ENCODE measurements at places on chromosomes 3 and 15.

DNA sequence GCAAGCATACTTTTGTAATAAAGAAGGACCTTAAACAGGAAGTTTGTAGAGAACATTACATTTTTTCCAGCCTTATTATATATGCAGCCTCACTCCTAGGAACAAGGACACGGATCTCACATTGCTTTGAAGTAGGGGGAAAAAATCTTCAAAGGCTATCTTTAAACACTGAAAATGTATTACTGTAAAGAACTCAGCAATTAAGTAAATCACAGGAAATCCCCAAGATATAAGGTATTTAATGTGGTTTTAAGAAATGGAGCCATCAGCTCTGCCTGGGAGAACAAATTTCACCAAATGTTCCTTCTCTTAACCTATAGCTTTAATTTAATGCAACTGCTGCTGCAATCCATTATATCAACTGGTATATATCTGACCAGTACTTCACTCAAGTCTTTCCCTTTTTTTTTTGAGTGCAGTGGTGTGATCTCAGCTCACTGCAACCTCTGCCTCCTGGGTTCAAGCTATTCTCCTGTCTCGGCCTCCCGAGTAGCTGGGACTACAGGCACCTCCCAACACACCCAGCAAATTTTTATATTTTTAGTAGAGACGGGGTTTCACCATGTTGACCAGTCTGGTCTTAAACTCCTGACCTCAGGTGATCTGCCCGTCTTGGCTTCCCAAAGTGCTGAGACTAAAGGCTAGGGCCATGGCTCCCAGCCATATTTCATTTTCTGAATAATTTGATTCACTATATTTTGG, 2.8 kb downstream of the BTLA start:
- DNase-seq: no peak

DNA sequence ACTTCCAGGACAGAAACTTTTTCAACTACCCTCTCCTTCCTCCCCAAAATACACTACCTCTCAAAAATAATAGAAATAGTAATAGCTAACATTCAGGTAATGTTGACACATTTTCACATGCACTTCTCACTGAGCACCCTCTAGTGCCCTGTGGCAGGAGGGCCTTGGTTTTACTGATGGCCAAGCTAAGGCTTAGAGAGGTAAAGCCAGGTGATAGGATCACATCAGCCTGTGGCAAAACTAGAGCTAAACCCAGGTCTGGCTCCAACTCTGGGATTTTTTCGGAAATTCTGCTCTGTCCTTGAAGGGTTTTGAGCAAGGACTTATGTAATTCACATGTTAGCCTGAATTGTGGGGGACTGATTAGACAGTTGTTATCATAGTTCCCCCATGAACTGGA, 922 bp upstream of the TAMM41 start:
- no peak for DNase-seq

- DNase-seq: no peak
Measured at GRCh38 chr3:123071146-123071545, 4.3 kb downstream of the PDIA5 start.

- no peak for DNase-seq
Measured at GRCh38 chr15:77964193-77964592, 113.3 kb downstream of the TBC1D2B start.

GRCh38 chr3:11047500-11047899, 55.0 kb downstream of the SLC6A1 start:
- no peak for DNase-seq

DNA sequence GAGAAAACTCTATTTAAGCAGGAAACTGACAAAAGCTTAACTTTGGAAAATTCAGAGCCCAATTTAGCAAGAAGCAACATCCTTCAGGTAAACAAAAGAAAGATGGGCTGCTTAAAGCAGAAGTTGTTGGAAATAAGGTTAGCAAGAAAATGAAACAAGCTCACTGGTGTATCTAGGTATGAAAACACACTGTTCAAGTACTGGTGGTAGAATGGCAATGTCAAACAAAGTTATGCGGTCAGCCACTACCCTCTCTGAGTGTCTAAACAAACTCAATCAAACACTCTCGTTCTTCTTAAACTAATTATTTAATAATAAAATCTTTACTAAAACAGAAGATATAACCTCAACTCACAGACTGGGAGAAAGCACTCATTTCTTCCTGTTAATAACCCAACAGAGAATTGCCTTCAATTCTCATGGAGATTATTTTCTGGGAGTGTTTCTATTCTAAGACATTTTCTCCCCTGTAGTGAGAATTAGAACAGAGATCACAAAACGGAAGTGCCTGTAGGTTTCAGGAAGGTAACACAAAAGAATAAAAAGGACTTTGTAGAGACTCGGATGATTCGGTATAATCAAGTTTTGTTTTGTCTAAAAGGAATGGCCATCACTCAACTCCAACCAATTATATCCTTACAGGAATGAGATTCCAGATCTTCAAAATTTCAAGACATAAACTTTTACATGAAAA, 28.9 kb downstream of the PRICKLE2 start:
- DNase-seq: no peak

GRCh38 chr3:137845194-137845593, 81.1 kb downstream of the SOX14 start:
- no peak for DNase-seq

DNA sequence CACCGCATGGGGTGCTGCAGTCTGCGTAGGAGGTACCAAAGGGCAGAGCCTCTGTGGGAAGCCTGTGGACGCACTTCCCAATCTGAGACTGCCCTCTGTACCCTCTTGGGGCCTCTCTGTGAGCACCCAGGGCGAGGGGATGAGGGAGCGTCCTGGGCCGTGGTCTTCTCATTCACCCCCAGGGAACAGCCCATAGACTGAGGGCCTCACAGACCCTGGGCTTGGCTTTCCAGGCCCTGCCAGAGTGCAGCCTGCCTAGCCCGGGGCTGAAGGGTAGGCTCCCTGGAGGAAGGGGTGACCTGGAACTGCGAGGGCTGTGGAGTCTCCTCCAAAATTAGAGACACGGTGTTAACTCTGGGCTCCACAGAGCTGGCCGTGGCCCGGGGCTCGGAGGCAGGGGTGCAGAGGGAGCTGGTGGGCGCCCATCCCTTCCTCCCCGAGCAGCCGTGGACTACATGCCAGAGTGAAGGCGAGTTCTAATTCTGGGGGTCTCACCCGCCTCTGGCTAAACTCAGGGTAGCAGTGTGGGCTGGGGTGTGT, 468 bp upstream of the SPTBN5 start:
- DNase-seq: no peak

- no peak for DNase-seq
Measured at GRCh38 chr15:35724626-35725025, 178.7 kb upstream of the DPH6 start.

DNA sequence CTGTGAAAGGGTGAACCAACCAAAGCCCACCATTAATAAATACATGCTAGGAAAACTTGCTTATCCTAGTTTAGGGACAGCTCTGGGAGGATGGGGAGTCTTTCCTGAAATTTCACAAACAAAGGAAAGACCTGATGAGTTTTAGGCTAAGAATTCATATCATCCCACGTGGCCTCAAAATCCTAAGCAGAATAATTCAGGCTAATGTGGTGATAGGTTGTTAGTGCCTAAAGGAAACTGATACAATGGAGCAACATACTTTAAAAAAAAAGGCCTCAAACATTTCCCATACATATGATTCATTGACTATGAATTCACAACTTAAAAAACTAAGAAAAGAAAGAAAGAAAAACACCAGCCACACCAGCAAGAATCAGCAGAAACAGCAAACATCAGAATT, 126.9 kb upstream of the CNTN4 start:
- DNase-seq: no peak

DNA sequence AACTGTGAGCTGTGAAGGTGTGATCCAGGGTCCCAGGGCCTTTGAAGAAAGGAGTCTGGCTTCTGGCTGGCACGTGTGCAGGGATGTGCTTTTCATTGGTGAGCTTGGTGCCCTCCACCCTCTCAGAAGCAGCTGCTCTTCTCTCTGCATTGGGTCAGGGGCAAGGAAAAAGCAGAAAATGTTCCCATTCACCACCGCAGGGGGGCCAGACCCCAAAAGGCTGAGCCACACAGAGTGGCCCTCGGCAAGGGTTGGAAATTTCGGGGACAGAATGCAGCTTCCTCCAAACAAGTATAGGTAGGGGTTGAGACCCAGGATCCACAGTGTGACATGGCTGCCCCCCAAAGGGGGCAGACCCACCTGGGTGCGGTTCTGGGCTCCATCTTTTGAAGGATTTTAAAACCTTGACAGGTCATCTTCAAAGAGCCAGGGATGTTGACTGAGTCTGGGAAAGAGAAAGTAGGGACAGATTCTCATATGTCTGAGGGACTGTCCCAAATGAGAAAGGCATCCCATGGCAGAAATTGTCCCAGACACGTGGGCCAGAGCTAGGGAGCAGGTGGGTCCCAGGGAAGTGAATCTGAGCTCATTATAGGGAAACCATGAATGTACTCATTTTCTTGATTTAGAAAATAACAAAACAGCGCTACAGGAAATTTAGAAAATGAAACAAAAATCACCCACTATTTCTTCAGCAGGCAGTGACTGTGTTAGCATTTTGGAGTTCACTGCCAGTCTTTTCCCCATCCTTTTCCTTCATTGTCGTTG, 2.7 kb downstream of the CSK start:
- no peak for DNase-seq

- DNase-seq: no peak
Measured at GRCh38 chr3:190059242-190059590, 61.5 kb downstream of the P3H2 start.

DNA sequence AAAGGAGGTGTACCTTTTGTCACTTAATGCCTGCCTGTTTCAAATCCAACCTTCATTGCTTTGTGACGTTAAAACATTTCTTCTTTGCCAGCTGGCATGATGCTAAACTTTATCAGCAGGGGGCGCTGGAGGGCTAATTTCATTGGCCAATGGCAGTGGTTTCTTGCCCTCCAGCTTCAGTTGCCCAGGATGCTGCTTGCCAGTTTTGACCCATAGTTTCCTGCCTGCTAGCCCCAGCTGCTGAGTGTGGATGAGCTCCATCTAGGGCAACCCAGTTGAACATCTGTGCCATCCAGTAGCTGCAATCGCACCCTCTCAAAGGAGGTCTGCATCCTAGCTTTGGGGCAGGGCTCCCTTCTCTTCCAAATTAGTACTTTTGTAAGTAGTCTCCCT, 22.1 kb downstream of the ACKR2 start:
- peak; percentile 43 for DNase-seq

- no peak for DNase-seq
Measured at GRCh38 chr3:76702676-76703075, 337.2 kb upstream of the ROBO2 start.

GRCh38 chr15:74843891-74844299, 939 bp upstream of the ULK3 start:
- no peak for DNase-seq

DNA sequence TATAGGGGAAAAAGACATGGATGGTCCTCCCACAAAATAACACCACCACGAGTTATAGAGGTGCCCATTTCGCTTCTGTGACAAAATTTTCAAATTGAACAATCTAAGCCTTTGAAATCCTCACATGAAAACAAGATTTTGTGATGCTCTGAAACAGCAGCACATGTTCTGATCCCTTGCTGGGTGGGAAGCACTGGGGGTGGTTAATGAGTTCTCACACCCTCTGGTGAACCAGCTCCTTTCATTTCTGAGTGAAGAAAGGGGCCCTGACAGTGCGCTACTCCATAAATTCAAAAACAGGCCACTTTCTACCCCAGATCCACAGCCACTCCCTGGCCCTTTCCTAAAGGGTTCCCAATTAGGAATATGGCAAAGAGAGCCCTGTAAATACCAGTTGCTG, 129.3 kb downstream of the TNIK start:
- no peak for DNase-seq

Measured in LoVo (cell line).